ENCODE measurements at places on chromosomes 11 and 22. TPM values are rescaled to one million over a fixed set of nuclear protein-coding genes. Genes with fewer than 3 reads are reported as not detected.

The TRIM48 gene
- total RNA-seq, result not detected

The SNX32 gene
- not detected for total RNA-seq

DNA sequence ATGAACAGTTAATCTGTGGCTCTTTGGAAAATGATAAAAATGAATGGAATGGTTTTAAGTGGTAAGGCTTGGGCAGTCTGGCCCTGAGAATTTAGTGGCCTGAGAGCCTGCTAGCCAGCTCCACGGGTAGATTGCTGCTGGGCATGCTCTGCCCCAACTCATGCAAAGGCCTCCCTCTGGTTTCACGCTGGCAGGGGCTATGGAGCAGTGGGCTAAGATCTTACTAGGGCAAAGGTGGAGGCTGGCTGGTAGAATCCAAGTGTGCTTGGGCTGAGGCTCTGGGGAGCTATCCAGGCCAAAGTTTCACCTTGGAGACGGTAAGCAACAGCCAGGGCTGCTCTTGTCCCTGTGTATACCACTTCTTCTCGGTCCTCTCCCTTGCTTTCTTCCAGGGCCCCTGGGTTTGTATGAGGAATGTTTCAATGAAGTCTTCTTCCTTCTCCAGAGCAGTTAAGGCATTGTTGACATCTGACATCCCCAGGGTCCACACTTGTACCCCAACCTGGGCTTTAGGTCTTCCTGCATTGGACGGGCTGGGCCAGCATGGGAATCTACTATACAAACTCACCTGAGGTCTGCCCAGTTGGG lies 27.4 kb downstream of the UBE2L3 start:
- H3K36me3 ChIP-seq, result peaks cover 2% of the 10 kb centered on the region
- no peak overlapping the region for H3K27ac ChIP-seq
- H3K27me3 ChIP-seq, result no peaks in the 10 kb centered on the region
- H3K4me3 ChIP-seq, result no peak overlapping the region

DNA sequence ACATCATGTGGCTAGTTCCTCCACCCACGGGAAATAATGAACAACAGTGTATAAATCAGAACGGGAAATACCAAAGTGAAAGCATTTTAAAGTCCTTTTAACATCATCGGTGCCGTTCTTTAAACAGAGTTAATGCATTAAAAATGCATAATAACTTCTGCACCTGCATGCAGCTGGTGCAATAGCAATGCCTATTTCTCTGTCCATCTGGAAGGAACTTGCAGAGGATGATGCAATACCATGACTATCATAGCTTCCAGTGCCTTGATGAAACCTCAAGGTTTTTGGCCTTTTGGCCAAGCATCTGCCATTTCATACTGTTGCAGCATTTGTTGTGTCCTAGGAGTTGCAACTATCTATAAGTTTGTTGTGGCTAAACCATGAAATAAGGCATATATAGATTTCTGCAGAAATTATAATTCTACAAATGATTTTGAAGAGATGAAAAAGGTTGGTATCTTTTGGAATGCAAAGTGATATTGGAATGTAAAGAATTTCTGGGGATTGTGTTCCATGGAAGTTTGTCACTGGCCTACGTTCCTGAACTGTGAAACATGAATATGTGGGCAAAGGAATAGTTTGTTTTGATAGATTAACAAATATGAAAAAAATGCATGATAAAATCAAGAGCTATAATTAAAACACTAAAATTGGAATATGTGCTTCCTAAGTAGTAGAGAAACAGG lies 9.8 kb upstream of the EIF3F start:
- peak overlapping the region; percentile 59 for H3K27ac ChIP-seq
- no peak overlapping the region for H3K4me3 ChIP-seq
- H3K36me3 ChIP-seq, result no peaks in the 10 kb centered on the region
- peaks cover 9% of the 10 kb centered on the region for H3K4me1 ChIP-seq

DNA sequence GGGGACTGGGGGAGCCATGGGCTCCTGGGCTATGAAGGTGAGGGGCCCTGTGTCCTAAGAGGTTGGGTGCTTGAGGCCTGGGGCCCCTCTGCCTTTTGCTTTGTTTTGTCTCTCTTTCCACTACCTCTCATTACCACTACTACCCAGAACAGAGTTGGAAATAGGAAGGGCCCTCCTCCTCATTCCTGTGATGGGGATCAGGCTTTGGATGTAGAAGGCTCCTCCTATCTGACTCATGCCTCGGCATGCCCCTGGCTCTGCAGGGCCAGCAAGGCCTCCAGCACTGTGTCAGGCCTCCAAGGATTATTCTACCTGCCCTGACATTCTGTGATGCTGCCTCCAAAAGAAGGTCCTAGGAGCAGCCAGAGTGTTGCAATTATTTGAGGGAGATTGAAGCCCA lies 766 bp downstream of the IZUMO1R start:
- peaks cover 2% of the 10 kb centered on the region for H3K27me3 ChIP-seq
- no peak for DNase-seq
- H3K36me3 ChIP-seq, result no peaks in the 10 kb centered on the region

DNA sequence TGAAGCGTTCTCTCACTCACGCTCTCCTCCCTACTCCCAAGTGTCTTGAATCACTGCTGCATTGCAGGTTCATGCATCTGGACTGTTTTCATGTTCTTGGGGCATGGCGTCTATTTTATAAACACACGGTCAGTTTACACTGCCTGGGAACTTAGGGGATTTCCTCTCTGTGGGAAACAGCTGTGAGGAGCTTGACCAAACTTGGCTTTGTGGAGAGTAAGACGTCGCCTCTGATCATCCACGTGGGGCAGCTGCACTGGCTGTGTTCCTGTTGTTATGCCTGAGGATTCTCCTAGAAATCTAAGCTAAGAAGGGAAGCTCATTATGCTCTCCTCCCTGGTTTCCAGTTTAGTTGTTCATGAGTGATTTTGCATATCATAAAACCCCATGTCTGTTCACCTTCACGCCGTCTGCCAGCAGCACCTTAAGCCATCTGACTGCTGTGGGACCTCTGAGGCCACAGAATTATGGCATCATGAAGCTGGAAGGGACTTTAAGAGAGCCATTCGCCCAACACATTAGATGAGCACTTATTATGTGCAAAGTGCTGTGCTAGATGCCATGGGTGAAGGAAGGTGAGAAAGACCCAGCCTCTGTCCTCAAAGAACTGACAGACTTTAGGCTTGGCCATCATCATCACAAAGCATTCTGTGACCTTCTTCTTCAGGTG lies 38.8 kb upstream of the POU2AF1 start:
- no peaks in the 10 kb centered on the region for H3K36me3 ChIP-seq
- no peak for DNase-seq
- peaks cover under 1% of the 10 kb centered on the region for H3K27me3 ChIP-seq
- peaks cover 9% of the 10 kb centered on the region for H3K4me1 ChIP-seq
- no peak overlapping the region for H3K4me3 ChIP-seq
- H3K27ac ChIP-seq, result no peak overlapping the region

All from Panc1 (cell line).